ENCODE measurements at places on chromosomes 7 and 10.

GRCh38 chr10:104323760-104324201, 14.5 kb downstream of the ITPRIP start:
- DNase-seq = no peak

DNA sequence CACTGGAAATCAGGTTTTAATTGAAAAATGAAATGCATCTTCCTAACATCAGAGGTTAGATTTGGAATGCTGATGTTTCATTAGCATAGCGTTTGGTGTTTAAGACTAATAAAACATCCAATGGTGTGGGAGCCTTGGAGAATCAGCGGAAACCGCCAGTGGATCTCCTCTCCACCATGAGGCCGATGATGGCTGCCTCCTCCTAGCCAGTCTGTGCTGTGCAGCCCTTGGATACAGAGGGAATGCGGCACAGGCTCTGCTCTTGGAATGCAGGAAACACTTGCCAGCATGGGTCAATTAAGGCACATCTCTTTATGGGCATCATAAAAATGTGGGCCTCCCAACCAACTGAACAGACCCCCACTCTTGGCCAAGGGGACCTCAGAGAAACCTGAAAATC, 259.9 kb downstream of the GLRX3 start:
- no peak for DNase-seq

GRCh38 chr7:123999703-124000102, 33.2 kb downstream of the TMEM229A start:
- DNase-seq = no peak

DNA sequence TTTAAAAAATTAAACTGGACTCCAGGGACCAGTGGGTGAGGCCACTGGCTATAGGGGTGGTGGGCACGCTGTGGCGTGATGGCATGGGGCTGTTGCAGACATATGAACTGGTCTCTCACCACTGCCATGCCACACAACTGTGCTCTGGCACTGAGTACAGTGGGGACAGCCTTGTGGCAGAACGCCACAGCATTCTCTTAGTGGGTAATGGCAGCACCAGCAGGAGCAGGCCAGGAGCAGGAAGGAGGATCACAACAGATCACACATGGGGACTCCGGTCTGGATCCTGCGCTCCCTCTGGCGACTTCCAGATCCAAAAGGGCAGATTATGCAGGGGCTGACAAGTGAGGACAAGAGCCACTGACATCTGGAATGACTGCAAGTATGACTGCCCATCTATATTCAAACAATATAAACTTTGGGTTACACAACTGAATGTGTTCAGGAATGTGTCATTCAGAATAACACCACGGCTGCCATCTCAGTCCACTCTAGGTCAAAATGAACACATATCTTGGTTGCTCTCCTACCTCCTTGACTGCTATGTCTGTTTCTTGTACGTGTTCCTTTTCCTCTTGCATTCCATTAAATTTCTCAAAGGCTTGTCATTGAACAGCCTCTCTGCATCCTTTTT, 176.0 kb downstream of the KMT2E start:
- no peak for DNase-seq

- no peak for DNase-seq
These were observed 4.5 kb downstream of the CYP26C1 start for GRCh38 chr10:93064874-93065660.

DNA sequence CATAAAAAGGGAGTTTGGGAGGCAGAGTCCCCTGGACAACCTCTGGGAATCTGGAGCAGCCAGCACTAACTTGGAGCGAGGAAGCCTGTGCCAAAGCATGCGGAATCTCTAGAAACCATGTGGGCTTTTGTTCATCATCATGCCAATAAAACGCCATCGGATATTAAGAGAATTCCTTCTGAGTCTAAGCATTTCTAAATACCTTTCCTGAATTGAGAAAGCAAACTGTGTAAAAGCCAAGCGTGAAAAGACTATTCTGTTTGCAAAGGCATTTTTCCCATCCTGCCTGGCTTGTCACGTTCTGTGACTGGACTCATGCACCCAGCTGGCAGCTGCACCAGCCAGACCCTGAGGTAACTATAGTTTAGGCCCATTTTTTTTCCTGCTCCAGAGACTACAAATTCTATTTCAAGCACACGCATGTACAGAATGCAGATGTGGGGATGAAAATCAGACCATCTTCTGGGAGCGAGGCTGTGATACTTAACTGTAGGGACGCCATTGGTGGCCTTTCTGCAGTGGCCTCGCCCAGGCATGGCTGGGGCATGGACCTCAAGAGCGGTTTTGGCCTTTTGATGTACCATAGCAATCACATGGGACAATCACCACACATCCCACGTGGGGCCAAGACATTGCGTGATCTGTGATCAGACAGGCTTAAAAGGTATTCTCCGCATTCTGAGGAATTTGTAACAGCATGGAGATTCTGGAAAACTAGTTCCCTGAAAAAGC, 218.9 kb downstream of the KIAA1217 start:
- no peak for DNase-seq

Measured in activated T-cell treated with anti-CD3 and anti-CD28 coated beads, Interleukin-2, amount 50 U/mL, for 1 hour (primary cell).